ENCODE measurements at places on chromosomes 12 and 14. TPM values are rescaled to one million over a fixed set of nuclear protein-coding genes. Genes with fewer than 3 reads are reported as not detected.

- no peaks in the 10 kb centered on the region for H3K36me3 ChIP-seq
- no peak overlapping the region for H3K27ac ChIP-seq
Observed at GRCh38 chr14:105312973-105313372, 1.6 kb upstream of the PACS2 start.

DNA sequence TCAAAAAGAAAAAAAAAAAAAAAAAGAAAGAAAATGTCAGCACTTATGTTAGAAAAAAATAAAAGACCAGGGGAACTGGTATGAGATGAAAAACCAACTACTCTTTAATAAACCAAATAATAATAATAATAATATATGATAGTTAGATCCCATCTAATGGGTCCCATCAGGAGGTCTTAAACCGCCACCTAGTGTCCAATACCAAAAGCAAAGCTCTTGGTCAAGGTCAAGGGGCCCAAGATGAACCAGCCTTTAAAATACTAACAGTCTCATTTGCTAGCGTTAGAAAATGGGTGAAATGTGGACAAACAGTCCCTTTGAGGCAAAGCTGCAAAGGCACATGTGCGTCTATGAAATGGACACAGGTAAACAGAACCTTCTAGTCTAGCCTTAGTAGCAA, 12.3 kb downstream of the BRAP start:
- no peak for DNase-seq
- no peak overlapping the region for H3K27ac ChIP-seq
- H3K36me3 ChIP-seq = peaks cover 30% of the 10 kb centered on the region
- no peaks in the 10 kb centered on the region for H3K27me3 ChIP-seq
- H3K4me3 ChIP-seq = no peak overlapping the region

- no peaks in the 10 kb centered on the region for H3K27me3 ChIP-seq
- H3K4me3 ChIP-seq = no peak overlapping the region
- no peak overlapping the region for H3K27ac ChIP-seq
- DNase-seq = no peak
Observed at GRCh38 chr12:125650587-125650986, 585.4 kb downstream of the AACS start.

GRCh38 chr12:46134205-46134811, 134.5 kb downstream of the SLC38A1 start:
- no peak for DNase-seq
- no peak overlapping the region for H3K27ac ChIP-seq
- no peak overlapping the region for H3K4me3 ChIP-seq
- no peaks in the 10 kb centered on the region for H3K4me1 ChIP-seq

- H3K4me3 ChIP-seq = no peak overlapping the region
- H3K27ac ChIP-seq = no peak overlapping the region
- no peaks in the 10 kb centered on the region for H3K36me3 ChIP-seq
Observed at GRCh38 chr12:124898200-124898922, 16.1 kb downstream of the UBC start.

- no peaks in the 10 kb centered on the region for H3K4me1 ChIP-seq
- no peak overlapping the region for H3K4me3 ChIP-seq
- no peak overlapping the region for H3K27ac ChIP-seq
- DNase-seq = no peak
Observed at GRCh38 chr12:75596406-75596805, 85.0 kb upstream of the KRR1 start.

Gene ACSM4
- not detected for total RNA-seq

Gene SIRT4
- 2.7 TPM for total RNA-seq

Gene DPY19L2
- total RNA-seq = 7.3 TPM
